ENCODE measurements at places on chromosomes 13 and 19.
A peak's percentile ranks its signal among the peaks of the same experiment; 100 is the strongest.

DNA sequence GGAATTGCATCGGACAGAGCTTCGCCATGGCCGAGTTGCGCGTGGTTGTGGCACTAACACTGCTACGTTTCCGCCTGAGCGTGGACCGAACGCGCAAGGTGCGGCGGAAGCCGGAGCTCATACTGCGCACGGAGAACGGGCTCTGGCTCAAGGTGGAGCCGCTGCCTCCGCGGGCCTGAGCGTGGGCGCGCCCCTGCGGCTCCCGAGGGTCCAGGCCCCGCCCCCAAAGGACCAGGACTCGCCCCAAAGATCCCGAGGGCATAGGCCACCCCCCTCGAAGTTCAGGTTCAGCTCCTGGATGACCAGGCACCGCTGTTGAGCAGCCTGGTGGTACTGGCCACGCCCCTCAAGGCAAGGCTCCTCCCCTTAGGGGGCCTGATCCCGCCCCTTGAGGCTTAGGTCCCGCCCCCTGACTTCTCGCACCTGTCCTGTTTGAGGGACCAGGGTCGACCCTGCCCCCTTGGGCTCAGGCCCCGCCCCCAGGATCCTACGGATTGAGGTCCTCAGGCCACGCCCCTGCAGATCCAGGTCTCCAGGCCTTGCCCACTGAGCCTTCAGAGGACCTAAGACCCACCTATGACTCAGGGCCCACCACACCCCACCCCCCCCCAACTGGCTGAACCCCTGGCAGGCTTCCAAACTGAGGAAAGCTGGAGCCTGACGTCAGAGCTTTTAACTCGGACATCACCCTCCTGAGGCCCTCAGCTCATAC, 43.1 kb downstream of the CYP4F22 start:
- no peak for DNase-seq

- no peak for DNase-seq
These were observed 8.2 kb upstream of the OR1M1 start for GRCh38 chr19:9078651-9079050.

- DNase-seq, result no peak
These were observed 255.9 kb upstream of the STARD13 start for GRCh38 chr13:33541456-33541855.

DNA sequence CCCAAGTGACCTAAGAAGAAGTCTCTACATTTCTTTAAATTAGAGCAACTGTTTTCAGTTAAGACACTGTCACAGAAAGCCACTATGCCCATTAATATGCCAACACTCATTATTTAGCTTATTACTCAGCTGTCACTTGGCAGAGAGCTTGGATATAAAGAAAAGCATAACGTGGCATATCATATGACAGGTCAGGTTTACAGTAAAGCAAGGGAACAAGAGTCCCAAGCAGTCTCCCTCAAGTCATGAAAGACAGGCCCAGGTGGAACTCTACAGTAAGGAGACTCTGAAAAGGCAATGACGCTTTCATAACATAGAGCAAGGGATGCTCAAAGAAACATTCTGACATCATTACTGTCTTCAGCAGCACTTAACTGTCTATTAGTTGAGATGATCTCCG, 6.3 kb downstream of the LHFPL6 start:
- DNase-seq, result no peak

- DNase-seq, result no peak
These were observed 97.6 kb upstream of the MIR17HG start for GRCh38 chr13:91249861-91250260.

GRCh38 chr19:45195764-45196163, 17.2 kb downstream of the BLOC1S3 start:
- no peak for DNase-seq

DNA sequence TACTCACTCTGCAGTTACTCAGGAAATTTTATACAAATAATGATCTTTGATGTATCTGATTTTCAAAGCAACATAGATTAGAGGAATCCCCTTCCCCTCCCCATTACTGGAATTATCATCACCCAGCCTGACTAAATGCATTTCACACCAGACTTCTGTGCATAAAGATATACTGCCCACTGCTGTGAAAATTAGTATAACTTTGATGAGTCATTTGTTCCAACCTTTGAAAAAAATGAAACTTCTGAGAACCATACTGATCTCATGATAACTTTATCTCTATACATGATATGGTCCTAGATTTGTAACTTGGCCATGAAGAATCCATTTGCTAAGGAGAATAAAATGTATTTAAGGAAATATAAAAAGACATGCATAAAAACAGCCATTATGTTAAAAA, 63.9 kb downstream of the GPC6 start:
- no peak for DNase-seq

DNA sequence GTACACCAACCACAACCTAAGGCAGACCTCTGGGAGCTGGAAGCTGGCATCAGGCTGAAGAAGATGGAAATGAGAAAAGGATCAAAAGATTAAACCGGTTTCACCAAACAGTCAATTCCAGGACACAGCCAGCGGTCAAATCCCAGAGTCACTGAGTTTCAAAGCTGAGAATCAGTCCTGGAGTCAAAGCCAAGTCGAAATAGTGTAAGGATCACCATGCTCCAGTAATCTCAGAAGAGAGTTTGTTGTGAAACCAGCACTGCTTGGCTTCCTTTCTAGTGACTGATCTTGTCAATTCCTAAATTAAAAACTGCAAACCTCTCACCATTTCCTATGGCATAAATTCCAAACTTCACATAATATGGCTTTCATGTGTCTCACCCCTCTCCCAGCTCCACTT, 198.8 kb downstream of the GPC6 start:
- DNase-seq, result no peak

DNA sequence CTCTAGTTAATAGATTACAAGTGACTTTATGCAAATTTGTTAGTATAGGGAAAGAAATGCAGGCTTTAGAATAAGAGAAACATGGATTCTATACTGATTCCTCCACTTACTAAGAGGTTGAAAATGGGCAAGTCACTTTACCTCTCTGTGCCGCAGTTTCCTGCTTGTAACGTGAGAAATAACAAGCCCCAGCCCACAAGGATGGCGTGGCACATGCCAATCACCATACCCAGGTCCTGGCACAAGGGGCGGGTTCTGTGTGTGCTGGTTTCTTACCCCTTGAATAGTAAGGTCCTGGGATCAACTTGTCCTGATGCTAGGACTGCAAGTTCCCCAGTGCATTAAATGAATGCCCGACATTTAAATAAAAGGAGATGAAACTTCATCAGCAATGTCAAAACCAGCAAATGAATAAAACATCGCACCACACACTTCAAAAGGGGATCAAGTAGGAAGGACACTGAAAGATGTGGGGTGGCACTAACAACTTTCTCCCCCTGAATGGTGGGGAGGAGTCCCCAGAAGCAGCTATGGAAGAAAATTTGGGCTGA, 7.9 kb upstream of the SIGLEC9 start:
- DNase-seq, result no peak

GRCh38 chr19:1765232-1765903, 12.1 kb downstream of the ONECUT3 start:
- DNase-seq, result no peak

DNA sequence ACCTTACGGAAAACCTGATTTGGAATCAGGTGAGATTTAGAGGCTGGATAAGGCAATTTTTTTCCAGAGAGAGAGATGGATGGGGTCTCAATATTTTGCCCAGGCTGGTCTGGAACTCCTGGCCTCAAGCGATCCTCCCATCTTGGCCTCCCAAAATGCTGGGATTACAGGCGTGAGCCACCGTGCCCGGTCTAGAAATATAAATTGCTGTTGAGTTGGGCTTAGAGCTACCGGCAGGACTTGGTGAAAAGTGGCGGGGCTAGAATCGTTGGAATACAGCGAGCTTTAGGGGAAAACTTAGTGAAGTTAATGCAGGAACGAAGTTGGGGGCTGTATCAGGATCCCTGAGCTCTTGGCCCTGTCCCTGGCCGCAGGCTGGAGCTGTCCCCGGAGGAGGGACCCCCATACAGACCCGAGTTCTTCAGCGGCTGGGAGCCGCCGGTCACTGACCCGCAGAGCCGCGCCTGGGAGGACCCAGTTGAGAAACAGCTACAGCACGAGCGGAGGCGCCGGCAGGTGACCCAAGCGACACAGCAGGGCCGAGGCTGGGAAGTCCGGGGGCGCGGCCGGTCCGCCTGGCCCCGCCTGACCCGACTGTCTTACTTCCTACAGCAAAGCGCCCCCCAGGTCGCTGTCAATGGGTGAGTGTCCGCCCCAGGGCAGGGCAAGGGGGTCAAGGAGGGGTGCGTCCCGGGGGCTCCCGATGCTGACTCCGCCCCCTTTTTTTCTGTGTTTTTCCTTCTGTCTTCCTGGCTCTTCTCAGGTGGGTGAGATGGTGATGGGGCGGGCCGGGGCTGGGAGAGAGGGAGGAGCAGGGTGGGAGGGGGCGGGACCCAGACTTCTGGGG, 7.6 kb downstream of the EPS8L1 start:
- DNase-seq, result no peak

GRCh38 chr13:111486801-111487200, 166.4 kb downstream of the TEX29 start:
- no peak for DNase-seq

DNA sequence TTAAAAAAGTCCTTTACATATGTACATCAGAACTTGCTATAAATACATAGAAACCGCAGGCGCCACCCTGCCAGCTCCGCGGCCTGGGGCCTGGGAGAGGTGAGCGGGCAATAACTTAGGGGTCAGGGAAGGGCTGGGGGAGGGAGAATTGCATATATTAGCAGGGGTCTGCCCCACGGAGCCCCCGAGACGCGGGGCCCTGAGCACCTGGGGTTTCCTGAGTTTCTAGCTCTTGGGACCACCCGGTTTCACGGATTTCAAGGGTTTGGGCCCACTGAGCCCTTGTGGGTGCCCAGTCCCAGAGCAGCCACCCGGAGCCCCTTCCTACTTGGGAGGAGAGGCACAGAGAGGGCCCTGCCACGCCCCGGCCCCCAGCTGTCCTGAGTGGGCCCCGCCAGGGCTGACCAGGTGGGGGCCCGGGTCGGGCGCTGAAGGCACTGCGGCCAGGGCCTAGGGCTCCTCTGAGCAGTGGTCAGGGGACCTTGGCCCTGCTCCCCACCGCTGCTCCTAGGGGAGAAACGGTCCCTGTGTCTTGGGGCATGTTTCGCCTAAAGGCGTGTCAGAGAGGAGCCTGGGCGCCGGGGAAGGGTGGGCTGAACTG, 4.0 kb downstream of the GPX4 start:
- no peak for DNase-seq

DNA sequence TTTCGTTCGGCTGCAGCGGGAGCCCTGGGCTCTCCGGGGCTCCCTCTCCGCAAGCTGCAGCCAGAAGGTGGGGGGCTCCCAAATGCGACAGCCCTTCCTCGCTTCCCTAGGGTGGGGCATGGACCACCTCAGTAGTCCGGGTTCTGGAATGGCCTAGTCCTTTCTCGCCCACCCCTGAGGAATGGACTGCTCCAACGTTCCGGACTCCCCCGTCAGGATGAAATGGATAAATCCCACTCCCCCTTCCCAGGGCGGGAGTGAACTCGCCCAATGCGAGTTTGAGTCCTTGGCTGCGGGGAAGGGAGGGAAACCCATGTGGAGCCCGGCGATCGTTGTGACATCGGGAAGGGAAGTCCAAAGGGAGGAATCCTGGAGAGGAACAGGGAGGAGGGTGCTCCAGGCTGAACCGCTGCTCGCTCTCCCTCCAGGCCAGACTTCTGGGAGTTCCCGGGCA, 5.5 kb downstream of the HRC start:
- DNase-seq, result peak; percentile 35

DNA sequence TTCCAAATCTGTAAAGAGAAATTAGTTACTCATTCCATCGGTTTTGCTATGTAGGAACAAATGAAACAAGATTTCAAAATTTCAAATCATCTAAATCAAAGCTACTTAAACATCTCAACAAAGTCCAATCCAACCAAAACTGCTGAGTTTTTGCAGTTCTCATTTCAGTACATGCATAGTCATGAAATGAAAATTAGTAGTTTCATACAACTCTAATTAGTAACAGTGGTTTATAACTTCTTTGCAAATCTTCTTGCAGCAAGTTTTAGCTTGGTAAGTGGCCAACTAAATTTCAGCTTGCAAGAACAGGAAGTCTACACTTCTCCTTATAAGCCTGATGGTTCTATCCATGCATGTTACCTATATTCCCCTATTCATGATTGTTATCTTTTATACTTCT, 75.6 kb downstream of the SPRY2 start:
- DNase-seq, result no peak

DNA sequence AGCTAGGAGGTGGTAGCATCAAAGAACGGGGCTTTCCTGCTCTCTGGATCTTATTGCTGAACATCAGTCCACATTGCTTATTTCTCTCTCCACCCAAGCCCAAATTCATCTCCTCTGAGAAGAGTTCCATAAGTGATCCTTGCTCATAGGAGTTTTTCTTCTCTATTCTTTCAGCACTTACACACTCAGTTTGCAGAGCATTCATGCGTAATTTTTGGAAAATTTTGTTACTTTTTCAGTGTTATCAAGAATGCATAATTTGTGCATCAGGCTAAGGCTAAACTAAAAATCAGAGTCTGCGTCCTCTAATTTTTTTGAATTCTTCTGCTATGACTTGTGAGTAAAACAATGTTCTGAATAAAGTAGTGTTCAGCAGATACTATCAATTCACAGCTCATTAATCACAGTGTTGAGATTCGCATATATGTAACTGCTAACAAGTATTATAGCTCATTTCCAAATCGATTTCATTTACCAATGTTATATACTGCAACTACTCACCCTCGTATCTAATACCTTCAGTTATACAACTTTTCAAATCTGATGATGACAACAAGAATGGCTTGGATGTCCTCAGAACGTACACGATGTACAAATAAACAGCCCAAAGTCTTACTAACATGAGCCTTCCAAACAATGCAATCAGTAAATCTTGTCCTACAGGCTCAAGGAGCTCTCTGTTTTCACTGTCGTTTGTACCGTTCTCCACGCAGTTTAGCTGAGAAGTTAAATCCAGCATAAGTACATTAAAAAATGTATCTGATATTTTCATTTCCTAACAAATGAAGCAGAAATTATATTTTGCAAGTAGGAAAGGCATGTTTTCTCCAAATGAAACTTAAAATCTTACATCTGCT, 36.4 kb upstream of the STARD13 start:
- DNase-seq, result no peak

DNA sequence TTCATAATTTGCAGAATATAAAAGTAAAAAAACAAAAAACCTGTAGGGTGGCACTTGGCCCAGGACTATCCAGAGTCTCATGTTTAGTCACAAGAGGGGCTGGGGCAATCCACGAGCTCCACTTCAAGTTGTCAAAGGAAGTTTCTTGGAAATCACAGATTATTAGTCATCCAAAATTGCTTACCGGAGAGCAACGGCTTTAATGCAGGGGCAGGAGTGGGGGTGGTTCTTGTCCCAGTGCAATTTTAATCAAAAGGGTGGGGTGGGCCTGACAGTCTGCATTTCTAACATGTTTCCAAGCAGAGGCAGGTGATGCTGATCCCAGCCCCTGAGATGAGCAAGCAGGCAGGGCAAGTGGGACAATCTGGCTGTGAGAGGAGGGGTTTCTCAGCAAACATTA, 233.9 kb downstream of the ABCC4 start:
- no peak for DNase-seq

GRCh38 chr13:114154476-114154875, 22.1 kb upstream of the RASA3 start:
- DNase-seq, result no peak
